ENCODE measurements at places on chromosomes 7 and 10. TPM values are rescaled to one million over a fixed set of nuclear protein-coding genes. Genes with fewer than 3 reads are reported as not detected.
A peak's percentile ranks its signal among the peaks of the same experiment; 100 is the strongest.

The TAS2R3 gene
- total RNA-seq: 2.2 TPM

DNA sequence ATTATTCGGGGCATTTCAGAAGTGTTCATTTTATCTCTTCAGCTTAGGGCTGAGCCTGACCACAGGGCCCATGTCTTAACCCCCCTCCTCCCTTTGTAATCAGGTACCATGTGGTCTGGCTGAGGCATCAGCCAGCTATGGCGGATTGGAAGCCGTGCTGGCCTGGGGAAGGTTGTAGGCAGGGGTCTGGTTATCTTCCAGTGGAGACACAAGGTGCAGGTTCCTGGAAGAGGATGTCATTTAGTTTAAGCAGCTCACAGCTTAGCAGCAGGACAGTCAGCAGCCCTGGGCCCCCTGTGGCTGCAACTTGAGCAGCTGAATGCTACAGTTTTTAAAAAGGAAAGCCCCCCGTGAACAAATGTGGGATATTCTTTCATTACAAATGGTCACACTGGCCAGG lies 22.1 kb downstream of the BAG3 start:
- no peak for DNase-seq

The SLC26A5 gene
- not detected for total RNA-seq

DNA sequence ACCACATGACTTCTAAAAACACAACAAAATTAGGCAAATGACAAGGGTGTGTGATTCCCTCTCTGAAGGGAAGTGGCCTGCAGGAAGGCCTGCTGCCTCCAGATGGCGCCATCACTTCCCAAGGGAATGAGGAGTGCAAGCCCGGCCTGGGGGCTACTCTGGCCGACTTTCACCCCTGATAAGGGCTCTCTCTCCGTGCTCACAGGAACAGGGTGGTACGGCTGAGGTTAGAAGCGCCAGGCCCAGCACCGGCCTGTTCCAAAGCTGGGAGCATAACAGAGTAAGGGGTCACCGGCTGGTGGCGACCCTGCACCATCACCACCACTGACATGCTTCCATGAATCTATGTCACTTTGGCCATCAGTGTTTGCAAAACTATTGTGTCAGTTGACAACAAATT lies 13.1 kb downstream of the RBP3 start:
- peak; percentile 80 for DNase-seq

- no peak for DNase-seq
These were observed 37.9 kb downstream of the WAPL start for GRCh38 chr10:86483664-86484063.

The ITGA8 gene
- total RNA-seq: 227 TPM

GRCh38 chr7:138935465-138936011 lies 45.7 kb downstream of the KIAA1549 start:
- no peak for DNase-seq

- no peak for DNase-seq
These were observed 131.0 kb upstream of the BET1 start for GRCh38 chr7:94135180-94135579.

GRCh38 chr10:117112220-117112619 lies 25.9 kb downstream of the VAX1 start:
- no peak for DNase-seq

The FAM24B gene
- total RNA-seq: 1.4 TPM

DNA sequence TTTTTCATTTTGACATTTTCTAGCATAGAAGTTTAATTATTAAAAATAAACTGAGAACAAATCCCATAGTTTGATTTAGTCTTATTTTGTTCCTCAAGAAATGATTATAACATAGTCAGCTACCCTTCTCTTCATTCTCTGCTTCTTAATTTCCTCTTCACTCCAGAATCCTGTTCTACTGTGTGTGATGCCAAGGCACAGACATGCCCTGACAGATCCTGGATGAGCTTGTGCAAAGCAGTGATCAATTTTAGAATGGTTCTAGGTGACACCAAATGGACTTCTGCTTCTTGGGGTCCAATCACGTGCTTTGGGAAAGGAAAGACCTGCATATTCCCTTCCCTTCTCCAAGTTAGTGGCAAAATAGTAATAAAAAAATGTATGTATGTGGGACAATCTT lies 665.6 kb downstream of the MAGI2 start:
- DNase-seq: no peak

The ST8SIA6 gene
- total RNA-seq: 3.1 TPM

GRCh38 chr7:2864204-2864985 lies 20.3 kb upstream of the GNA12 start:
- no peak for DNase-seq

GRCh38 chr7:105760551-105761447 lies 115.6 kb downstream of the ATXN7L1 start:
- DNase-seq: no peak

DNA sequence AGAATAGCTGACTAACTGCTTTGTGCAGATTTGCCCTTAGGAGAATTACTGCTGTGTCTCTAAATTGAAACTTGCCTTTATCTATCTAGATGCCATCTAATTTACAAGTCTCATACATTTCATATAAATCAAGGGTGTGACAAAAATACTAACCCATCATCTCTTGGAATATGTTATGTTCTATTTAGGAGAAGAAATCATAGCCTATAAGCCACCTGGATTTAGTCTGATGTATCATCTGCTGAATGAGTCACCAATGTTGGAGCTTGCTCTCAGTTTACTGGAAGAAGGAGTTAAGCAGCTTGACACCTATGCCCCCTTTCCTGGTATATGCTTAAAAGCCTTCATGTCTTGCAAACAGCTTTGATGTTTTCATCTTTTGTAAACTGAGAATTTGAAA lies 43.5 kb downstream of the NUP205 start:
- DNase-seq: no peak

The HSPA12A gene
- 20.8 TPM for total RNA-seq

The AKR1D1 gene
- not detected for total RNA-seq

DNA sequence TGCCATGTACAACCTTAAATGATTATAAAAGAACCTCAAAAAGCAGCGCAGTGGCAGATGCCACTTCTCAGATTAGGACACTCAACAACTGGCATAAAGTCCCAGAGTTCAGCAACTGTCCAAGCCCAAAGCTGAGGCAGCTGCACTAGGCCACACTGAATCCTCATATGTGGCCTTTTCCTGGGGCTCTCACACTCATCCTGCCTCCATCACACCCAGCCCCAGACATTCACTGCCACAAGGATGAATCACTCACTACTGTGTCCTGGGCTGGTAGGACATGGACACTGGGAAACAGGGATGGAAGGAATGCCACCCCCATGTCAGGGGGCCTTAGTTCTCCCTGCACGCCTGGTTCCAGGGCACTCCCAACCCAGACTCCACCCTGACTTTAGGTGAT lies 547.7 kb downstream of the TNS3 start:
- no peak for DNase-seq

DNA sequence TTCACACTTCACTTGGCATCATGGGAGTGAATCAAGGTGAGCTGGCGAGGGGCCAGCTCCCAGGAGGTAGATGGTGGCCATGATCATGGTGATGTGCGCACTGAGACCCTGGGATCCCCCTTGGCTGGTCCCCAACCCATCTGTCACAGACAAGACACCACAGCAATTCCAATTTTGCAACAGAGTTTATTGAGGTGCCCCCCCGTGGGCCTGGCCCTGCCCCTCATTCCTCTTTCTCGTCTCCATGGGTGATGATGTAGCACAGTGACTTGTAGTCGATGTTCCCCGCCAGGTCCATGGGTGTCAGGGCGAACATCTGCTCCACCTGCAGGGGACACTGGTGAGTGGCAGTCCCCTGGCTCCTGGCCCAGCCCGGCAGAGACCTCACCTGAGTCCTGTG lies 2.4 kb downstream of the MYL7 start:
- no peak for DNase-seq

DNA sequence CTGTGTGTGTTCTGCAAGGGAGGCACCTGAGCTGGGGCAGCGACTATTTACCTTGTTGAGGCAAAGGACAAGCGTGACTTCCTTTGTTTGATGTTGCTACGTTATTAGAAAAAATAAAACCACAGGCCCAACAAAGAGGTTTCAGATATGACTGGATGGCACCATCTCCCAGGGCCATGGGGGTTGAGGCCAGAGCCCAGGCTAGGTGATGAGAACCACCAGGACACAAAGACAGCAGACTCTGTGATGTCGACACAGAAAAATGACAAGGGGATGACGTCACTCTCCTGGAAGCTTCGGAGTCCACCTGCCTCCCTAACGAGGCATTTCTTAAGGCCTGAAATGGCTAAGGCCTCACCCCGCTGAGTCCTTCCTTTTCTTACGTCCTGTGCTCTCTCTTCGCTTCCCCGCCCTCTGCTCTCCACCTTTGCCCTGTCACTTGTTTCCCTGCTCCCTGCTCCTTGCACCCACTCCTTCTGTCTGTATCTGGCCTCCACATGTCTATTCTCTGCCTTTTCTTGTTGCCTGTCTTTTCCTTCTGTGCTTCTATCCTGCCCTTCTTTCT lies 83.0 kb upstream of the ADRB1 start:
- no peak for DNase-seq

The CPED1 gene
- 99.6 TPM for total RNA-seq

The METTL27 gene
- total RNA-seq: 0.90 TPM

DNA sequence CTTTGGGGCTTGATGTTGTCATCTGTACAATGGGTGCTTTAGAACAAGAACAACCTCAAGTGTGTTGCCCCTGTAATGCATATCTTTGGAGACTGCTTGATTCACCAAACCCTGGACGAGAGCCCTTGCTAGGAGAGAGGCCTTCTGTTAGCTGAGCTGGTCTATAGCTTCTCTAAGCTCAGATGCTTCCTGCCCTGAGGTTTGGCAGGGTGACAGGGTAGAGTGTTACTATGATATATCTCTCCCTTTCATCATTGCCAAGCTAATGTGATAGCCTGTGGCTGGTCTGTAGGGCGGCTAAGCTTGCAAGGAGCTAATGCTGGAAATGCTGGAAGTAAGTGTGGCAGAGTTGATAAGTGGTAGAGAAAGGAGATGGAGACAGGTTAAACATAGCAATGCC lies 364.1 kb downstream of the RPS24 start:
- no peak for DNase-seq
